ENCODE measurements at places on chromosomes 11 and 22.

- no peak for DNase-seq
Observed at GRCh38 chr11:72805216-72805615, 9.0 kb upstream of the ATG16L2 start.

GRCh38 chr22:47195484-47196165 is 433.2 kb downstream of the TBC1D22A start:
- no peak for DNase-seq

- DNase-seq = no peak
Observed at GRCh38 chr11:111633248-111633647, 31.0 kb downstream of the SIK2 start.

DNA sequence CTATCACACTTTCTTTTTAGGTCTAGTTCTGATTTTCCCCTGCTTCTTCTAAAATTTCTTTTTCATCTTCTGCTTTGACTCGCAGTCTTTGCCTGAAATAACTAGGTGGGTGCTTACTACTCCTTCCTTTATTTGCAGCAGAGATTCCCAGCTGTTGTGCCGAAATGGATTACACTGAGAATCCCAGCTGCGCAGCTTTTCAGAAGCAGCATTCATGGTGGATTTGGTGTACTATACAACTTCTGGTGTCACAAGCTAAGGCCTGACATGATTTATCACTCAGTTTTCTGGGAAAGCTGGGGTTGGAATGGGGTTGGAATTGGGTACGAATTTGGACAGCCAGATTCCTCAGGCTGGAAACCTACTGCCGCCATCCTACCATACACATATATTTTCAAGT is 6.0 kb upstream of the XKR3 start:
- no peak for DNase-seq

GRCh38 chr22:48644108-48644507 is 1183.6 kb downstream of the BRD1 start:
- DNase-seq = no peak

DNA sequence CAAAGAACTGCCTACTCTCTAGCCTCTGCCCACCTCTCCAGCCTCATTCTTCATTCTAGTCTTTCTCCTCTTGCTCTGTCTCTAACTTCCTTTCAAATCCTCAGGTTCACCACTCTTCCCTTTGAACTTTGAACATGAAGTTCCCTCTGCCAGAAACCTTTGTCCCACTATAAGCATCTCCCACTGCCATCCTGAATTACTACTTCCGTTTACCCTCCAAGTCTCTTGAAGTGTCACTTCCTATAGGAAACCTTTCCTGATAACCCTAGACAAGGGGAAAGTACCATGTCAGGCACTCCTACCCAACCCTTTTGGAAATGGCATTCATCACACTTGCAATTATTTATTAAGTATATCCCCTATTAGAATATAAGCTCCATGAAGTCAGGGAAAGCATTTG is 3.1 kb downstream of the RAB30 start:
- DNase-seq = no peak

DNA sequence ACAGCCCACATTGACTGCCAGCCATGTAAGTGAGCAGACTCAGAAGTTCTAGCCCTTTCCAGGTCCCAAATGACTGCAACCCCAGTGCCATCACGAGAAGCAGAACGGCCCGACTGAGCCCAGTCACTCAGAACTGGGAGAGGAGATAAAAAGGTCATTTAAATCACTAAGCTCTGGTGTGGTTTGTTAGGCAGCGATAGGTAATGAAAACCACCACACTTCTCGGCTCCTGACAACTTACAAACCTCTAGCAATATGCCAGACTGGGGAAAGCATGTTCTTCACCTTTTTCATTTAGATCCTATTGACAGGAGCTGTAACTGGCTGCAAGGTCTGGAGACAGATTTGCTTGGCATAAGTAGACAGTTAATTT is 6.7 kb downstream of the SLC15A3 start:
- no peak for DNase-seq

GRCh38 chr22:41285441-41285819 is 557 bp downstream of the RANGAP1 start:
- DNase-seq = no peak

DNA sequence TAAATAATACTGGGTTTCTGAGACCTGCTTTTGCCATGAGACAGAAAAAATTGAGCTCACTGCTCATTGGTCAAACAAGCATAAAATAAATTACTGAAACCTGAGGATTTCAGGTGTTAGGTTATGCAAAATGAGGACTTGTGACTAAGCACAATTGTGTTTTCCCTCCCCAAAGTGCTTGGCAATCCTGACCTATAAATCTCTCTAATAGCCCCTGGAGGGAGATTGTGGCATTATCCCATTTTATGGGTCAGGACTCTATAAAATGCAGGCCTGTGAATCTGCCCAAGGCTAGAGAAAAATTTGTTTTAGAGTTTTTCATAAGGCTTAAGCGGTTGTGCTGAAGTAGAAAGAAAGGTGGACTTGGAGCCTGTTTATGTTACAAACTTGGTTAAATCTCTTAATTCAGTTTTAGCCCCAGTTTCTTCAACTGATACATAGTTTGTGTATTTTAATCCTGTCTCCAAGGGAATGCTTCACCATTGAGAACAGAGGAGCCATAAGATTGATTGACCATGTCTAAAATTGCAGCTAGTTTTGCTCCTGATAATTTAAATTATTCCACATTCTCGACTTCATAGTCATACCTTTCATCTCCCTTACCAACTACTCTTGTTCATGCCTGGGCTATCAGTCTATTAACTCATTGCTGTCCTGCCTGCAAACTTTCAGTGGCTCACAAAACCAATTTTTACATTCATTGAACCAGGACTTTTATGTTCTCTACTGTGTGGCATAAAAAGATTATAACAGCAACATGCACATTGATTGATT is 63.6 kb upstream of the LRRC4C start:
- no peak for DNase-seq

DNA sequence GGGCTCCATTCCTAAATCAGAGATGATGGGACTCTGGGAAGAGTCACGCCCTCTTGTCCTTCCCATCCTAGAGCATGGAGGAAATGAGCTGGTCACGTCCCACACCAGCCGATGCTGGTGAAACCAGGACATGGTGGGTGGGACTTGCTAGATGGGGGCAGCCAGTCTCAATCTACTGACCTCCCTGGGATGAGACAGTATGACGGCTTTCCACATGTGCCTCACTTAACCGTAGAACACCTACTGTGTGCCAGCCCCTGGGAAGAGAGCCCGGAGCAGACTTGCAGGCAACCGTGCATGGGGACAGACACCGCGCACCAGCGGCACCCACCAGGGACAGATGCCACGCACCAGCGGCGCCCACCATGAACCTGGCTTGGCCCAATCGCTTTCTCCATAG is 3.8 kb downstream of the OSBPL5 start:
- DNase-seq = no peak

- no peak for DNase-seq
Observed at GRCh38 chr22:45805413-45805812, 133.8 kb downstream of the ATXN10 start.

DNA sequence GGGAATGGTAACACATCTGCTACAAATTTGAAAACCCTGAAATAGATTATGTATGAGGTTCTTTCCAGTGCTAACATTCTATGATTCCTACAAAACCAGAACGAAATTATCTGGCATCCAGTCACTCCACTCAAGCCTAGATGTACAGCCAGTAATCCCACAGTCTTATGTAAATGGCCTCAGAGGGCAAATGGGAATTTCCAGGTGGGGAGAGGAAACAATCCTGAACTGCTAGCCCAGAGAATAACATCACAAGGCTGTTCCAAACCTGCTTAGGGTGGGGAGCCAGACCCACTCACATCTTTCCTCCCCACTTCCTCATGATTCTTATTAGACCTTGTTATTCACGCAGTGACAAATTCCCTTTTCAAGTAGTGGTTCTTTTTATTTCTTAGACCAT is 3.5 kb downstream of the FIBIN start:
- no peak for DNase-seq

GRCh38 chr11:99148352-99148751 is 127.6 kb downstream of the CNTN5 start:
- no peak for DNase-seq

- peak; percentile 94 for DNase-seq
Observed at GRCh38 chr11:10304495-10305261, at the start of gene ADM. ADM (plus strand) TSS chr11:10305073; CDS start chr11:10305701, 628 bp downstream.

DNA sequence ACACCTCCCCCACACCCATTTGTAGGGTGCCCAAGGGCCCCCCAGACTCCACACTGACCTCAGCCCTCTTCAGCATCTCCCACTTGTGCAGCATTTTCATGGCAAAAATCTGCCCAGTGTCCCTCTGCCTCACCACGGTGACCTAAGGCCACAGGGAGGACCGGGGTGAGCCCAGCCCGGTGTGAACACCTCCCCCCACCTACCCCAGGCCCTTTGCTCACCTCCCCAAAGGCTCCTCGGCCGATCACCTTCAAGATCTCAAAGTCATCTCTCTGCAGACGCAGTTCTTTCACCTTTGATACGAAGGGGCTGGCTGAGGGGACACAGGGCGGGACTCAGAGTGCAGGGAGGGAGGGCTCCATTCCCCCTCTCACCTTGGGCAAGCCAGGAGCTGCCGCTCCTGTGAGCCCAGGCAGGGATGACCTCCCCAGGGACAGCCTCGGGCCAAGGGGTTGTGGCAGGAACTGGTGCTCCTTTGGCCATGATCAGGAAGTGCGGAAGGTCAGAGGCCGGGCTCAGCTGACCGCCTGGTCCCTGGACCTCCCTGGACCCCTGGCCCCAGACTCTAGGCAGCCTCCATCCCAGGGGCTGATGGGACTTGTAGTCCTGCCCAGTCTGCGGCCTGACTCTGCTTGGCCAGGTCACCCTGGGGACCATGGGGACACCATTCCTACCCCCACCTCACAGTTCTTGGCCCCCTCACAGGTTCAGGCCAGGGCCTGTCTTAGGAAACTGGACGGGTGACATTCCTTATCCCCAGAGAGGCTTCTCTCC is 2.7 kb downstream of the CDC42BPG start:
- no peak for DNase-seq

GRCh38 chr11:80873310-80873999 is 1432.6 kb upstream of the TENM4 start:
- DNase-seq = no peak

DNA sequence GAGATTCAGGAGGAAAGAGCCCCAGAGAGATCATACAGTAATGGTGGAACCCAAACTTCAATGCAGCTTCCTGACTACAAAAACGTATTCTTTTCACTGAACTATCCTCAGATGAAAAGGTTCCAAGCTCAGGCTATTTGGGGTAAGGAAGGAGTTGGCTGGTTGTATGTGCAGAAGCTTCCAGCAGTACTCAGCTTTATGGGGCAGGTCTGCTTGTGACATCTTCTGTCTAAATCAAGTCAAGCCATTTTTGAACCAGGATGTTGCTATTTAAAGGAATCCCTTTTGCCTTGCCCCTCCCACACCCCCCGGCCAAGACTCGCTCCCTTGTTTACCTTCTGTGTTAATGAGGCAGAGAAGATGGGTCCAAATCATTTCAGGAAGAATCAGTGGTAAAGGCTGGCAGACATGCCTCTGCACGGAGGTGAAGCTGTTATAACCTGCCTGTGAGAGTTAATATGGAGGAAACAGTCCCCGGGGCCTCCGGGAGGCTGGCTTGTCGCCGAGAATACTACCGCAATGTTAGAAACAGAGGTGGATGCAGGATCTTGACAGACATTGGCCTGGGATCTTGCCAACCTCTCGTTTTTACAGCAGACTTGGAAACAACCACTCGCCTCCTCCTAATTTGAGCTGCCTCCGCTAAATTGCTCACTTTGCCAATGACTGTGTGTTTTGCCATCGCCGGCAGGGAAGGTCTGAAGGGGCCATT is 45.4 kb downstream of the TIMP3 start:
- DNase-seq = no peak

DNA sequence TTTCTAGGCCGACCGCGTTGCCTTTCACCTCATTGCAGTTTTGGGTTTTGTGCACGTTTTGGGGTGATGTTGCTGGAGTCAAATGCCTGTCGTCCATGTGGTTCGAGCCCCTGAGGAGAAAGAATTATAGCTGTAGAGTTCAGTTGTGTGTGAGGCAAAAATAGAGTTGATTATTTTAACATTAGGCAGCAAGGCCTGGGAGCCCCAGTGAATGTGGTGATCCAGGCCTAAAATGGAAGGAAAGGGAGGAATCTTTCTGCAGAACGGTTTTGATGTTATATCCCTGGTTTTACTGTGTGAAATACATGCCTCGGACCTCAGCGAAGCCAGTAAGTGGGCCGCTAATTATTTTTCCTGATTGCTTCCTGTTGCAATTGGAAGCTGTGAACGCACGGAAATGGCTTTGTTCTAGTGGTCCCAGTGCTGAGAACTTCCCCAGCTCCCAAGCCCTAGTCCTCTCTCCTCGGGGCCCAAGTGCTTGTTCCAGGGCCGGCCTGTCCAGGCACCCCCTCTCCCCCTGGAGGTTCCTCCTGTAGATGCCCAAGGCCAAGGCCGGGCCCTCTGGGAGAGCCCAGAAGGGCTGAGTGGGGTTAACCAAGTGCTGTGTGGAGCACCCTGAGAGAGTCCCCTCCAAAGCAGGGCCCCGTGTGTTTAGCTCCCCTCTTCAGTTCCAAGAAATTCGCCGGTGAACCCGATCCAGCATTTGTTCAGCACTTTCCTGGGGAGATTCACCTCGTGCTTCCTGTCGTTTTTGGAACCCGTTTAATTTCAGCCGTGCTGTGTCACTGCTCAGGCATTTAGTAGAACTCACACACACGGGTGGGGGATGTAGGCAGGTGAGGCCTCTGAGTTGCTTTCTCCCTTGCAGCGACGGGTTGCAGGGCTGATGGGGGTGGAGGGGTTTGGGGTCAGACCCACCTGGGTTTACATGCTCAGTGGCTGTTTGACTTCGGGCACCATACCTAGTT is 2.1 kb downstream of the LRP5 start:
- DNase-seq = peak; percentile 41

GRCh38 chr11:64848826-64849597 is 4.6 kb upstream of the CDC42BPG start:
- no peak for DNase-seq

DNA sequence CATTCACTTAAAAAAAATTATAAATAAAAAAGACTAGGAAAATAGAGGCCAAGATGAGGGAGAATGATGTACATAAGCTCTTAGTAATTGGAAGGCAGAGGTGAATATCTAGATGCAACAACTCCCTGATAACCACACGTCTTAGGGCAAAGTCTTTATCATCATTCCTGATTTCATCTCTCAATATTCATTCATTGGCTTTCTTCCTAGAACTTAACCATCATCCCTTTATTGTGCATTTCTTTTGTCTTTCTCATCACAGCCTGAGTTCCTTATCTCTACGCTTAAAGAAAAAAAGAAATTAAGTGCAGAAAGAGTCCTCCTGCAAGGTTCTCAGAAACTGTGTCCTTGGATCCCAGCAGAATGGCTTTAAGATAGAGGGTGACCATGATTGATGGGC is 23.2 kb upstream of the FLI1 start:
- DNase-seq = no peak

DNA sequence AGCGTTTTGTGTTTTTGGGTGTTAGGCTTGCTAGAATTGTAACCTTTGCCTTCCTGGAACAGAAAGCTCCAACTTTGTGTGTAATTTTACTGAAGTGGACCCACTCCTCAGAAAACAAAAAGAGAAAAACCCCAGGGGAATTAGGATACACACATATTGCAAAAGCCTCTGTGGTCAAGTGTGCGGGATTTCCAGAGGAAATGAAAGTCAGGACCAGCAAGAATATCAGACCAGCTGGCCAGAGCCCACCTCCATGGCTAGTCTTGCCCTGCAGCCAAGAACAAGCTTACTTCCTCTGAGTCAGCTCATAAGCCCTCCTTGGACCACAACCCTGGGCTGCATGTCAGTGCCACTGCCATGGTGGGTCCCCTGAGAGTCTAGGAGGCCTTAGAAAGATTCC is 37.0 kb upstream of the FTH1 start:
- no peak for DNase-seq

GRCh38 chr11:77665240-77665965 is 27.8 kb upstream of the CLNS1A start:
- no peak for DNase-seq

Data from NCI-H526 (cell line).